ENCODE measurements at places on chromosomes 13 and 19.

- no peak for DNase-seq
Measured at GRCh38 chr19:5935473-5936291, 21.6 kb downstream of the CAPS start.

- no peak for DNase-seq
Measured at GRCh38 chr13:25753976-25754375, 297.8 kb downstream of the SHISA2 start.

- DNase-seq = no peak
Measured at GRCh38 chr19:55683449-55684261, 8.6 kb downstream of the EPN1 start.

DNA sequence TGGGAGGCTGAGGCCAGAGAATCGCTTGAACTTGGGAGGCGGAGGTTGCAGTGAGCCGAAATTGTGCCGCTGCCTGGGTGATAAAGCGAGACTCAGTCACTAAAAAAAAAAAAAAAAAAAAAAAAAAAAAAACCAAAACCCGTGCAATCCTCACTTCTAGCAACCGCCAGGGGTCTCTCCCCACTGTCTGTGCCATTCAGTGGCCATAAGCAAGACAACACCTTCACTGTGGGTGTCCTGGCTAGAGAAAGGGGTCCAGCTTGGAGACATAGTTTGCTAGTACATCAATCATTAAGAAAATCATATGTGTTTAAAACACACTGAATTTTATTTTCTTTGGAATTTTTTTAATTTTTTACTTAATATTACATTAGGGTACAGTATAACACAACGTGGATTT, 68.2 kb downstream of the RASL11A start:
- no peak for DNase-seq

DNA sequence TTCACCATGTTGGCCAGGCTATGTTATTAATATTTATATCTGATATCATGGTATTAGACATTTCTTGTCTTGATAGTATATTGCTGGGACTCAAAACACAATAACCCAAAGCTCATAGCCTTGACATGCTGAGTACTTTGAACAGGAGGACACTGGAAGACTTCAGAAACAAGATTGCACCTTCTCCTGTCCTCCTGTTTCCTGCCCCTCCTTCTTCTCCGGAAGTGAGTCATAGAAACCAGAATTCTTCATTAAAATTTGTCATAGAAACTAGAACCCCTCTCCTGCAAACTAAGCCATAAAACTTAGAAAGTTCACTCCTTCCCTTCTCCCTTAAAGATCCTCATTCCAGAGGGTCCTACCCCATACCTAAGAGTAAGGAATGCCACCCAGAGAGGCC, 400.2 kb downstream of the SLITRK5 start:
- no peak for DNase-seq

DNA sequence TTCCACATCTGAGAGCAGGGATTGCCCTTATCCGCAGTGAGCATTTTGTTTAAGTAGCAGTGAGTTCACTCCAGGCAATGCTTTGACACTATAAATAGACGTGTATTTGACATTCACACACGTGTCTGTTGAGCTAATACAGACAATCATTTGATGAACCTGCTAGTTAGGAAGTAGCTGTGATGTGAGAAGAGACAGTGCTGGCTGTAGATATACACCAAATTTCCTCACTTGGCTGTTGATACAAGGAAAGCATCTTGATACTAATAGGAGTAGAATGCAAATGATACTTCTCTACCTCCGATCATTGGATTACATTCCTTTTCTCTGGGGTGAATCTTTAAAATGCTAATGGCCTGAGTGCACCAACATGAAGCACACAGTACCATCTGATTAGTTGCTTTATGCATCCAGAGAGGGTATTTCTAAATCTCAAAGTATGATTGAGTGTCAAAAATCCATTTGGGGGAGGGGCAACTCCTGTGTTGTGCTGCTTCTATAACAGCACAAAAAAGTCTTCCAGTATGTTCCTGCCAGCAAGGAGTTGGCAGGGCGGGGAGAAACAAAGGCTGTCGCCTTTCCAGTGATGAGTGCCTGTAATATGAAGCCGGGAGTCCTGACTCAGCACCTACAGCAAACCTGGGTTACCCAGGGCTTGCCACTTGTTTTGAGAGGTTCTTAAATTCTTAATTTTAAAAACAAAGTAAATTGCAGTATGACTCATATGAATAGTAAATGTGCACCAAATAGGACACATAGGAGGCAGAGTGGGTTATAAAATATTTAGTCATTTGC, 7.0 kb downstream of the CUL4A start:
- DNase-seq = no peak

DNA sequence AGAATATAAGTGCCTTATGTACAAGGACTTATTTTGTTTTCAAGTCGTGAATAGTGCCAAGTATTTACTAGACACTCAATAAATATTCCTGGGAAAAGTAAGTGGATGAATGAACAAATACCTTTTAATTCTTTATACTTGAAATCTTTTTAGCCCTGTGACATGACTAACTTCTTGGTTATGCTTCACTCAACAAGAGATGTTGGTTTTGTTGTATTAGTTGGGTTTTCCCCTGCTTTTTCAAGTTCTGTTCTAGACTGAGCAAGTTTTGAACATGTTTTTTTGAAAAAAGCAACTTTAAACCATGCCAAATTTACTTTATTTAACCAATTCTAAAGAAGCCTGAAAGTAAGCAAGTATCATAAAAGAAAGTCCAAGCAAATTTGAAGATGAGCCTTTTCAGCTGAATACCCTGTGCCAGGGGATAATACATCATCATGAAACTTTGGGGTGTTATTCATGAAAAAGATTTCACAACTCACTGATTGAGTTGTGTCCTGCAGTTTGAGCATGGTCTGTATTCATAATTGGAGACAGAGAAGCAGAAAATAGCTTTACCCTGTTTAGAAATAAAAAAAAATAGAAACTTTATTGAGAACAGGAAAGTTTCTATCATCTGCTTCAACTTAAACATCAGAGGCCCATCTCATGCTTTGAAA, 11.1 kb downstream of the LMO7 start:
- DNase-seq = no peak

DNA sequence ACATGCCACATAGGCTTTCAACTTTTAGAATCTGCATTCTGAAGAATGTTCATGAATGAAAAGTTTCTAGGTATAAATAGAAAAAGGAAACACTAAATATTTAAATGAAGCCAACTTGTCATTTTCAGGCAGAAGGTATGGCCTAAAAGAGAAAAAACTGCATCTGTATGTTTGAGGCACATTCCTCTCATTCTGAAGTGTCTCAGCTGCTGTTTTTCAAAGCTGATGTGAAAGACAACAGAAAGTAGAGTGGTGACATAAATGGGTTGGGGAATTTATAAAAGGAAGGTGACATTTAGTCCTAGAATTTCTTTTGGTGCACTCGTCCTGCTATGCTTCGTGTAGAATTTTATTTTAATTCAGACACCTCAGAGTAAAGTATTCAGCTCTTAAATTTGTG, 539.6 kb upstream of the SLITRK5 start:
- no peak for DNase-seq

- DNase-seq = no peak
Measured at GRCh38 chr19:4914736-4915501, 5.6 kb downstream of the UHRF1 start.

DNA sequence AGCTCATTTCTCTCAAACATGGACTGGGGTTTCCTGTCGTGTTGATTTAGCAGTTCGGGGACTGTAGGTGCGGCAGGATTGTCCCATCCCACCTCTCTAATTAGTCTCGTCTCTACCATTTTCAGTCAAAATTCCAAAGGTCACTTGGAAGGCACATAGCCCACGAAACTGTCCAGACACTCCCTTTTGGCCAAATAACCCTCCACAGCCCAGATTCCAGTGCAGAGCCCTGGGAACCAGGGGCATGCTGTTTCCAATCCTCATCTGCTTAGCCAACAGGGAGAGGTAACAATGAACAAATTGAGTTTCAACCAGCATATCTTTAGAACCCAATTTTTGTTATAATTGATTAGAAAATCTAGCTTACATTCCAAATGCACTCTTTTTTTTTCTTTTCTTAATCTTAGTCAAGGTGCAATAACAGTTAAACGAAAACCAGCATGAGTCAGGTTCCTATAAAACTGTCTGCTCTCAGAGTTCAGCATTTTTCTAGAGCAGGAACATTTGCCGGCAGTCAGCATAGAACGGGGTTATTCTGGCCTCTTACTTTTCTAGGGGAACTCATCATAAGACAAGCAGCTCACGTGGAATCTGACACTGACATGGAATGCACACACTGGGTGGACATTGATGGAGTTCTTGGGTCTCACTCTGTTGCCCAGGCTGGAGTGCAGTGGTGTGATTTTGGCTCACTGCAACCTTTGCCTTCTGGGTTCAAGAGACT, 14.4 kb upstream of the CEBPA start:
- DNase-seq = no peak

GRCh38 chr13:24688111-24688510, 7.9 kb downstream of the ATP12A start:
- no peak for DNase-seq

GRCh38 chr13:35140831-35141230, 198.8 kb downstream of the NBEA start:
- DNase-seq = no peak

DNA sequence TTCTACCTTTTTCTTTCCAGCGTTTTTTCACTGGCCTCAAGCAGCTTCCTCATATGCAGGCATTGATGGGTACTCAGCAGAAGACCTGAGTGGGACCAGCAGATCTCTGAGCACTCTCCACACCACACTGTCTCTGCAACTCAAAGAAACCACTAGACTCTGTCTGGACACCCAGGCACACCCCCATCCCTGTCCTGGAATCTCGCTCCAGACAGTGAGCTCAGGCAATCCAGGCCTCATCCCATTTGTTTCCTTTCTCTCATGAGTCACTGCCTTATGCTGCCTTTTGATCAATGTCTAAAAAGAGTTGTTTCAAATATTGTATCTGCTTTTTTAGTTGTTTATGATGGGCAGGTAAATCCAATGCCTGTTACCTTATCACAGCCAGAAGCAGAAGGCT, 19.7 kb upstream of the POP4 start:
- no peak for DNase-seq

DNA sequence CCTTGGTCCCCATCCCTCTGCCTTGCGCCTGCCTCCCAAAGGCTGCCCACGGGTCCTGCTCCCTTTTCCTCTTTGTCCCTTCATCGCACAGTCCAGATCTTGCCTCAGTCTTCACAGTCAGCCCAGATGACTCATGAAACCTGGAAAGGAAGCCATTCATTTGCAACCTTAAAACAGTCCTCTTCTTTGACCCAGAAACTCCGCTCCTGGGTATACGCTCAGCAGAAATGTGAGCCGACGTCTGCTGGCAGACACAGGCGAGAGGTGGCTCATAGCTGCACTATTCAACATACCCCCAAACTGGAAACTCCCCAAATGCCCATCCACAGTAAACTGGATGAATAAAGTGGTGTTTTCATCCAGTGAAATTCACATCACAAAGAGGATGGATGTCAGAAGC, 13.6 kb upstream of the PEPD start:
- DNase-seq = no peak

- DNase-seq = no peak
Measured at GRCh38 chr13:35826626-35827254, 304.4 kb downstream of the DCLK1 start.
